ENCODE measurements at places on chromosomes 12 and 14. TPM values are rescaled to one million over a fixed set of nuclear protein-coding genes. Genes with fewer than 3 reads are reported as not detected.

The SSTR1 gene
- total RNA-seq, result 0.09 TPM

The RDH11 gene
- 84.0 TPM for total RNA-seq

The ERP27 gene
- total RNA-seq, result 0.09 TPM

The TTC9 gene
- under 0.01 TPM for total RNA-seq

The PRR13 gene
- 20.3 TPM for total RNA-seq

The NRXN3 gene
- total RNA-seq, result 3.3 TPM

The DYNLL1 gene
- 337 TPM for total RNA-seq

The KRT85 gene
- not detected for total RNA-seq

The ETFBKMT gene
- 2.0 TPM for total RNA-seq

The RNASE12 gene
- total RNA-seq, result not detected

The CYP27B1 gene
- total RNA-seq, result 0.54 TPM

The MYF5 gene
- total RNA-seq, result not detected

The KLC1 gene
- 180 TPM for total RNA-seq

The ADGRD1 gene
- 0.09 TPM for total RNA-seq

The CPNE6 gene
- total RNA-seq, result not detected

The GLT1D1 gene
- not detected for total RNA-seq

The KRT1 gene
- not detected for total RNA-seq

The CLEC12A gene
- total RNA-seq, result not detected

The KLHDC1 gene
- total RNA-seq, result 1.1 TPM

The FOXG1 gene
- total RNA-seq, result not detected

The GPR132 gene
- not detected for total RNA-seq

The TMEM132C gene
- not detected for total RNA-seq
